ENCODE measurements at places on chromosomes 12 and 14. TPM values are rescaled to one million over a fixed set of nuclear protein-coding genes. Genes with fewer than 3 reads are reported as not detected.

The REM2 gene
- polyA plus RNA-seq, result not detected

The ZNF84 gene
- 31.2 TPM for polyA plus RNA-seq

The PPP4R4 gene
- polyA plus RNA-seq, result 101 TPM

The NOXRED1 gene
- 0.60 TPM for polyA plus RNA-seq

The PKP2 gene
- polyA plus RNA-seq, result 0.48 TPM

The KRT2 gene
- not detected for polyA plus RNA-seq

The GZMH gene
- polyA plus RNA-seq, result not detected

The BHLHE41 gene
- polyA plus RNA-seq, result 23.3 TPM

The RIPK3 gene
- not detected for polyA plus RNA-seq

The TPPP2 gene
- polyA plus RNA-seq, result not detected

The GATC gene
- polyA plus RNA-seq, result 8.5 TPM

The SSPN gene
- polyA plus RNA-seq, result 4.0 TPM

The KITLG gene
- 181 TPM for polyA plus RNA-seq

The ENDOU gene
- polyA plus RNA-seq, result not detected

The FGF23 gene
- not detected for polyA plus RNA-seq

The GYS2 gene
- not detected for polyA plus RNA-seq

The TAS2R20 gene
- polyA plus RNA-seq, result not detected

The SOS2 gene
- 9.9 TPM for polyA plus RNA-seq

The CABP1 gene
- 13.1 TPM for polyA plus RNA-seq

The ABHD12B gene
- polyA plus RNA-seq, result 1.2 TPM

The GNB3 gene
- polyA plus RNA-seq, result 1.1 TPM

The DACT1 gene
- polyA plus RNA-seq, result 1.9 TPM

The PRH2 gene
- not detected for polyA plus RNA-seq

The SYCP3 gene
- 6.0 TPM for polyA plus RNA-seq

The IL22 gene
- polyA plus RNA-seq, result 2.3 TPM

The SYT1 gene
- 227 TPM for polyA plus RNA-seq

The PLCZ1 gene
- not detected for polyA plus RNA-seq

The SLC39A9 gene
- 36.1 TPM for polyA plus RNA-seq

The CATSPERB gene
- polyA plus RNA-seq, result not detected

The CCDC196 gene
- 0.65 TPM for polyA plus RNA-seq

The UBC gene
- polyA plus RNA-seq, result 914 TPM

The DNAH10 gene
- polyA plus RNA-seq, result 1.8 TPM

The ERP27 gene
- not detected for polyA plus RNA-seq

Measured in Purkinje cell (primary cell).